GM04503 (cell line): ENCODE measurements at places on chromosomes 16 and 17.

- no peak for DNase-seq
These were observed 49.6 kb upstream of the SIAH1 start for GRCh38 chr16:48434653-48435317.

GRCh38 chr16:1877089-1877488 is 5.1 kb upstream of the MEIOB start:
- no peak for DNase-seq

GRCh38 chr16:10760858-10761257 is 17.2 kb downstream of the NUBP1 start:
- DNase-seq: no peak

DNA sequence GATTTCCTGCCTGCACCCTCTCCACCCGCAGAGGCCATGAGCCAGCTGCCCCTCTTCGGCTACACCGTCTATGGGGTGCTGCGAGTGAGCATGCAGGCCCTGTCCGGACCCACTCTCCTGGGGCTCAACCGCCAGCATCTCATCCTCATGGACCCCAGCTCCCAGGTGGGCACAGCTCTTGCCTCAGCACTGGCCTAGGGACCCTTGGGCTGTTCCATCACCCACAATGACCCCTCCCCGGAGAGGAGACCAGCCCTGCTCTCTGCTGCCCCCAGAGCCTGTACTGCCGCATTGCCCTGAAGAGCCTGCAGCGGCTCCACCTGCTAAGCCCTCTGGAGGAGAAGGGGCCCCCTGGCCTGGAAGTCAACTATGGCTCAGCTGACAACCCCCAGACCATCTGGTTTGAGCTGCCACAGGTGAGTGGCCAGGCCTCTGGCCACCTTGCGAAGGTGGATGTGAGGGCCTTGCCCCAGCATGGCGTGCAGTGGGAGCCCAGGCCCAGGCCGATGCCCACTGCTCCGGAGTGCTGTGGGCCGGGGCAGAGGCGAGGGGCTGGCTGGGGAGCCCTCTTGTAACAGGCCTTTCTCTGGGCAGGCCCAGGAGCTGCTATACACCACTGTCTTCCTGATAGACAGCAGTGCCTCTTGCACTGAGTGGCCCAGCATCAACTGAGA is 7.3 kb upstream of the SMIM5 start:
- DNase-seq: no peak

DNA sequence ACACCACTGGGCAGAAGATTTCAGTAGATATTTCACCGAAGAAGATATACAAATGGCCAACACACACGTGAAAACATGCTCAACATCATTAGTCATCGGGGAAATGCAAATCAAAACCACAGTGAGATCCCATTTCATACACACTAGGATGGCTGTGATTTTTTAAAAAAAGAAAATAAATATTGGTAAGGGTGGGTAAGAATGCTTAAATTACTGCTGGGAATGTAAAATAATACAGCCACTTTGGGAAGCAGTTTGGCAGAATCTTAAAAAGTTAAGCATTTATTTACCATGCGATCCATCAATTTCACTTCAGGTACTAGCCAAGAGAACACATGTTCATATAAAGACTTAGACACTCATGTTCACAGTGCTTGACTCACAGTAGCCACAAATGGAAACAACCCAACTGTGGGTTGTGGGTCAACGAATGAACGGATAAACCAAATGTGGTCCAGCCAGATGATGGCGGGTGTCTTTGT is 6.5 kb upstream of the C16orf74 start:
- DNase-seq: no peak

GRCh38 chr16:56995136-56995805 is 5.9 kb downstream of the NLRC5 start:
- DNase-seq: no peak

- DNase-seq: peak; percentile 1
These were observed 370.2 kb upstream of the MAF start for GRCh38 chr16:79970551-79971236.
